ENCODE measurements at places on chromosomes 11 and 22.
A peak's percentile ranks its signal among the peaks of the same experiment; 100 is the strongest.

- no peak for DNase-seq
Observed at GRCh38 chr11:80320226-80320625, 879.4 kb upstream of the TENM4 start.

DNA sequence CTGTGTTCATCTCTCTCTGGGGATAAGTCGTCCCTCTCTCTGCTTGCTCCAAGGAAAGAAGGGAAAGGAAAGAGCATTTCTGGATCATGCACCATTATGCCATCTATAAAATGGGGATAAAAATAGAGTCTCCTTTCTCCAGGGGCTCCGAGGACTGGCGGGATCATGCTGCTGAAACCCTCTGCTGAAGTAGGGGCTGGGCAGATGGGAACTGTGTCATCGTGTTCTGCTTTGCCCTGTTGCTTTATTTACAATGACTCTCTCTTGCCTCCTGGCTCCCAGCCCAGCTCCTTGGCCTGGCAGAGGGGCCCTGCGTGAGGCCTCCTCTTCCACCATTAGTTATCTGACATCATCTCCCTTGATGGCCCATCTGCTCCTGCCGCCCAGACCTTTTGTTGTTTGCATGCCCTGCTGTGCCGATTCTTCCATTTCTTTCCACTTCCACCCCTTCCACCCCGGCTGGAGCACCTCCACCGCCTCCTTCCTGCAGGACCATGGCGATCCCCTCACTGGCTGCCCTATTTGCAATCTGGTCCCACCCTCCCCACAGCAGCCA lies 200.9 kb downstream of the MYO18B start:
- no peak for DNase-seq

- peak; percentile 44 for DNase-seq
Observed at GRCh38 chr11:78212586-78213371, 24.1 kb downstream of the USP35 start.

GRCh38 chr11:133058501-133058900 lies 473.8 kb downstream of the OPCML start:
- DNase-seq = no peak

DNA sequence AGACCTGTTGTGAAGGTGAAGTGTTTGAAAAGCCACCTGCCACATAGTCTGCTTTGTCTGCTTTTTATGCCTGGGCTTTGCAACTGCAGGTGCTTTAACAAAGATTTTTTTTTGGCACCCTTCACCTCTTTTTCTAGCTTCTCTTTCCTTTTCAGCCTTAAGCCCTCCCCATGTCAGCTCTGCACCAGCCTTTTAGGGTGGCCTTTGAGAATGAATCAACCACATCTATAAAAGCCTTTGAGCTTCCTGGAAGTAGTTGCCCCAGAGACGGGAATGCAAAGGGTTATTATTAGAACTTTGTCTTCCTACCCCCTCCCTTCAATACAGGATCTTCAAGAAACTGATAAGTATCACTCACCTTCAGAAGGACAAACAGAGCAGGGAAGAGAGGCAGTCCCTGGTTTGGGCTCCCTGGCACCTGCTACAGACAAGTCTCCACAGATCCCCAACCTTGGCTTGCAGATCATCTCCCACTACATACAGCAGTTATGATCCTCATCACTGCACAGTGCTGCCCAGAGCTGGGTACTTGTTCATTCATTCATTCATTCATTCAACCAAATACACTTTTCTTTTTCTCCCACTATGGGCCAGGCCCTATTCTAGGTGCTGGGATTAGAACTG lies 8.0 kb downstream of the PVALB start:
- DNase-seq = no peak

DNA sequence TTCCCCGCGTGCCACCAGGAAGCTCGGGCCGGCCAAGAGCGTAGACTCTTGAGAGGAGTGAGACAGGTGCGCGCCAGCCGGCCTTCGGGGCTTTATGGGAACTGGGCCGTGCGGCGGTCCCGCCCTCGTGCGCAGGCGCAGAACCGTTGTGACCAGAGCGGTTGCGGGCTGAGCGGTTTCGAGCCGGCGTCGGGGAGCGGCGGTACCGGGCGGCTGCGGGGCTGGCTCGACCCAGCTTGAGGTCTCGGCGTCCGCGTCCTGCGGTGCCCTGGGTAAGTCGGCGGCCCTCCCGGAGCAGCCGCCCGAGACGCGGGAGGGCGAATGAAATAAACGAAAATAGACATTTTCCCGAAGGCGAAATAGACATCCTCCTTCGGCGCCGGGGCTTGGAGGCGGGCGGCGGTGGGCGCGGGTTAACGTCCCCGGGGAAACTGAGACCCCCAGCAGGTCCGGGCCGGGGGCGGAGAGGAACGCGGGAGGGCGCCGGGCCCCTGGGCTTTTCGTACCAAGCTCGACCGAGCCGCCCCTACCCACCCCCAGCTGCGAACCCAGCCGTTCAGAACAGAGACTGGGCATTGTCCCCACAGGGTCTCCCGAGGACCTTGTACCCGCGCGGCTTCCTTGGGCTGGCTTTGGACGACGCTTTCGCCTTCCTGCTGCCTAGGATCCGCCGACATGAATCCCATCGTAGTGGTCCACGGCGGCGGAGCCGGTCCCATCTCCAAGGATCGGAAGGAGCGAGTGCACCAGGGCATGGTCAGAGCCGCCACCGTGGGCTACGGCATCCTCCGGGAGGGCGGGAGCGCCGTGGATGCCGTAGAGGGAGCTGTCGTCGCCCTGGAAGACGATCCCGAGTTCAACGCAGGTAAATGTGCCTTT lies at the start of gene ASRGL1:
Gene ASRGL1 (plus strand): TSS at position 146 of the 879 bp plus-strand sequence. CDS start 530 bp downstream, at position 676.
- DNase-seq = peak; percentile 54

GRCh38 chr11:20158597-20159257 lies 1.5 kb downstream of the DBX1 start:
- peak; percentile 65 for DNase-seq

DNA sequence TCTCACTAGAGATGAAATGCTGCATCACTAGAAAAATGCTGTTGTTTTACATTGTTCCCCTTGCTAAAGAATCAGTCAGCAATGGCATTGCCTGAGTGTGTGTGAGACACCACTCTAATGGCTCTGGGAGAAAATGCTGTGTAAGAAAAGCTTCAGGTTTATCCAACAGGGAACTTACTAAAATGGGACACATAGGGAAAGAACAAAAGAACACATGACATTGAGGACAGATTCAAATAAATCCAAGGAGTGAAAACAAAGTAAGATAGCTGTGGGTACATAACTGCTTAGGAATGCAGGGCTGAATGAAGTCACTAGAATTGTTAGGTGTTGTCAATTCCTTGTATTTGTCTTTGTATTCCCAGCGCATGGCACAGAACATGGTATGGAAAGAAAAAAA lies 24.2 kb downstream of the BLID start:
- peak; percentile 53 for DNase-seq

GRCh38 chr11:126268361-126268707 lies 361 bp downstream of the SRPRA start:
- DNase-seq = no peak

DNA sequence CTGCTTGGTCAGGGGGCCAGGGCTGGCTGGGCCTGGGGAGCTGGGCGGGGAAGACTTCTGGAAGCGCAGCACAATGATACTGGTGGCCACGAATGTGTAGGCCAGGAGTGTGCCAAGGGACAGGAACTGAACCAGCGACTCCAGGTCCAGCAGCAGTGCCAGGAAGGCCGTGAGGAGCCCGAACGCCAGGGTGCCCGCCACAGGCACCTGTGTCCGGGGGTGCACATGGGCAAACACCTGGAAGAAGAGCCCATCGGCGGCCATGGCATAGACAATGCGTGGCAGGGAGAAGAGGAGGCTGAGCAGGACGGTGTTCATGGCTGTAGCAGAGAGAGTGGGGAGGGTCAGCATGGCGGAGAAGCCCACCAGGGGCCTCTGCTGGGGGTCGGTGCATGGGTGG lies 2.3 kb downstream of the SLC7A4 start:
- DNase-seq = no peak

DNA sequence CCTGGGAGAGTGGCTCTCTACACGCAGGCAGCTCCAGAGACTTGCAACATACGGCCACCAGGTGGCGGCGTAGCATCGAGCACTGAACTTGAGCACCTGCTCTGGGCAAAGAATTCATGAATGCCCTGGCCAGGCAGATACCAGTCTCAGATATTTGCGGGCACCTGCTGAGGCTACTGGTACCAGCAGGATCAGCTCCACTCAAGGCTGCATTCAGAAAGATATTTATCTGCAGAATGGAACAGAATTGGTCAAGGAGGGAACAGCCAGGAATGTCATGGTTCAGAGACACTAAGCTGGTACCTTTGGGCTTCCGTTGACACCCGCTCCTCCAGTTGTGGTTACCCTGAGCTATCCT lies 10.8 kb upstream of the CCDC86 start:
- DNase-seq = peak; percentile 62

DNA sequence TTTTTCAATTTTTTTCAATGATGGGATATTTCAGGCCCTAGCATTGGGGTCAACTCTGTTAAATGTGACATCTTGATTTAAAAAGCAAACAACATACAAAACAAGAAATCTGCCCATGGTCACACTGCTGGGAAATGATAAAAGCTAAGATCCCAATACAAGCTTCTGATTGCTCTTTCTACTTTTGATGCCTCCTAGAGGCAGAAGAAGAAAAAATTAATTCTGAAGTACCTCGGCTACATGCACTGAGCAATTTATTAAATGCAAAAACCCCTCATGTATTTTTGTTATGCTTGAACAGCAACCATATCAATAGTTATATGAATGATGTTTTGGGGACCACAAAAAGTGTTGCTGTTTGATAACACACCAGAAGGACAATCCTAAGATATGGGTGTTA lies 342.1 kb upstream of the NARS2 start:
- DNase-seq = no peak

DNA sequence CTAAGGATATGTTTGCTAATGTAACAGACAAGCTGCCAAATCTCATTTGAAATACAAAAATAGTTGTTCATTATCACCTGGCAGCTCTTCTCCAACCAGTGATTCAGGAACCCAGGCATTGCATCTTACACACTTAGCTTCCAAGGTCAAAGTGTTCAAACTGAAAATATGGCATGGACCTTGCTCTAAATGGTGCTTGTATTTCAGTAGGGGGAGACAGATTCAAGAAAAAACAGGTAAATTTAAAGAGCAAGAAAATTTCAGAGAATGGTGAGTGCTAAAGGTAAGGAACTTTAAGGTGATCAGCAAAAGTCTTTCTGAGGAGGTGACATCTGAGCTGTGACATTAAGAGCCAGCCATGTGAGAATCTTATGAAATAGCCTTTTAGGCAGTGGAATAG lies 82.8 kb upstream of the E2F8 start:
- DNase-seq = no peak

DNA sequence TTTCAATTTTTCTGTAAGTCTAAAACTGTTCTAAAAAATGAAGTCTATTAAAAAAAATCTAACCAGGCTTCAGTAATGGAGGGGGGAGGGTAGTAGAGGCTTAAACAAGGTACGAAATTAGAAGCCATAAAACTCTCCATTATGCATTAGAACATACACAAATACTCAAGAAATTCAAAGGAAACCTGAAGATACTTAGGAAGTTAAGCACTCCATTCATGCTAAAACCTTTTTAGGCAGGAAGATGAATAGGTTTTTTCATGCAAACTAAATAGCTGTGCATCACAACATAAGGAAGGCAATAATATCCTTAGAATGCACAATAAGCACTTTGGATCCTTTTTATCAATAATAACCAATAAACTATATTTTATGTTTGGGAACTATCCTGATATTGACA lies 2.4 kb downstream of the RAB6A start:
- DNase-seq = no peak

GRCh38 chr22:25223269-25223850 lies 3.9 kb downstream of the CRYBB2 start:
- DNase-seq = no peak

DNA sequence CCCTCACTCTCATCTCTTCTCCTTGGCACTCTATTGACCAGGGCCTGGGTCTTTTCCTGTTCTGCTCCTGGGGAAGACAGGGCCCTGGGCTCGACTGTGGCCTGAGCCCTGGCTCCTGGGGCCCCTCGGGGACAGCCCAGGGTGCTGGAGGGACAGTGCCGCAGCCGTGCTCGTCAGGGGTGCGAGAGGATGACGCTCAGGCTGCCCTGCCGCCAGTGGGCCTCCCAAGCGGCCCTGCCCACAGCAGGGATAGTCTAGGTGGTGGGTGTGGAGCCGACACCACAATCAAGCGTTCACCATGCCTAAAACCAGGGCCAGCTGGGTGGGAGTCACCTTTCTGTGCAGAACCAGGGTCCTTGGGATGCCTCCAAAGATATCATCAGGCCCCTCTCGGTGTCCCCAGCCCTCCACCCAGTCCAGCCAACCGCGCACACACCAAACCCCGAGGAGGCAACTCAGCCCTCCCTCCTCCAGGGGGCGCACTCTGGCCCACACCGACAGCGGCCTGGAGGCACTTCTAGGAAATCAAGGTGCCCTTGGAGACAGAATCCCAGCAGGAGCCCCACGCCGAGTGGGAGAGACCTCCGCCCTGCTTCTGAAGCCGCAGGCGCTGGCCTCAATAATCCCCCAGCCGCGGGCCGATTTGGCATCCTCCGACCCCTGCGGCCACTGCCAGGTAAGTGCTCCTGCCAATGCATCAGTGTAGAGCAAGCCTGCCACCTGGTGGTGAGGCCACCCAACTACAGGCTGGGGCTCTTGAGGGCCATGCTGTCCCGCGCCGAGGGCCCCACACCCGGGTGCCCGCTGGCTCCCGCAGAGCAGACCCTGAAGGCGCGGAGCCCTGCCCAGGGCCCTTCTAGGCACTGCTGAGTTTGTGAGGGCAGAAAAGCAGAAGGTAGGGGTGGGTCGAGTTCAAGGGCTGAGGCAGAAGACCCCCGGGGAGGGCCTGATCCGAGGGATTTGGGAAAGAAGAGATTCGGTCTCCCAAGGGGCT lies 496.4 kb downstream of the BUD13 start:
- DNase-seq = peak; percentile 60

GRCh38 chr11:41497974-41498373 lies 38.5 kb upstream of the LRRC4C start:
- peak; percentile 60 for DNase-seq

DNA sequence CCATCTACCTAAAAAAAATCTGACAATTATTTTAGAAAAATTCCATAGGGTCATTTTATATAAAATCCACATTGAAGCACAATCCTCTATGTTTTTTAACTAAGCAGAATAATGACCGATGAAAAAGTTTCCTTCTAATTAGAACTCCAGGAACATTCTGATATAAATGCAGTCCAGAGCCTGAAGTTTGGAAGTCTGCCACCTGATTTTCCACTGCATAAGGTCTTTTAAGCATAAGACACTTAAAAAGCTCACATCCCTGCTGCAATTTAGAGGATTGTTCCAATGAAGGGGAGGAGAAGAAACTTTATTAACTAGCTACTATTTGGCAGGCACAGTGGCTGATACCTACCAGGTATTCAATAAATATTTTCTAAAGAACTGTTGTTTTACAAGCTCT lies 570.3 kb upstream of the ANO5 start:
- DNase-seq = no peak

GRCh38 chr22:29183971-29184848 lies 21.5 kb upstream of the EMID1 start:
- no peak for DNase-seq

GRCh38 chr11:76391021-76391420 lies 9.9 kb downstream of the GVQW3 start:
- DNase-seq = no peak

DNA sequence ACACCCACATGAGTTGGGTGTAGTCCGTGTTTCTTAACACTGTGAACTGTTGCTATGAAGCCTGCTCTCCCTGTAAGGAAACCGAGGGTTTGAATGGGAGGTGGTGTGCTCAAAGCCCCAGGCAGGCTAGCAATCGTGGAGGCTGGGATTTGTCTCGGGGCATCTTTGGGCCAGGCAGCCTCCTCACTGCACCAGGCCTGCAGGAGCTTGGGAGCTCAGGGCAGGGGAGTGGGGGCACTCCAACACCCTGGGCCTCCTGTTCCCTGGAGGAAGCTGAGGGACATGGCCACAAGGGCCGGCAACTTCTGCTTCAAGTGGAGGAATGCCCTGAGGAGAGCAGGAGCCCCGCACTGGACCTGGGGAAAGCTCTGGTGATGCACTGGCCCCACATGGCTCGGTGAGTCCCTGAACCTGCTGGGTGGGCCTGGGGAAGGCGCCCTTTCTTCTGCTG lies 164.7 kb upstream of the B3GAT1 start:
- DNase-seq = no peak

Data from fibroblast of skin of right biceps (primary cell).